ENCODE measurements at places on chromosomes 6 and 20. TPM values are rescaled to one million over a fixed set of nuclear protein-coding genes. Genes with fewer than 3 reads are reported as not detected.

- no peak overlapping the region for H3K27ac ChIP-seq
- no peaks in the 10 kb centered on the region for H3K36me3 ChIP-seq
These were observed 165.4 kb downstream of the CDH26 start for GRCh38 chr20:60123652-60124051.

- peaks cover 39% of the 10 kb centered on the region for H3K4me1 ChIP-seq
- H3K4me3 ChIP-seq = peak overlapping the region; percentile 61
- H3K36me3 ChIP-seq = no peaks in the 10 kb centered on the region
- H3K27ac ChIP-seq = peak overlapping the region; percentile 98
- no peak for DNase-seq
- H3K27me3 ChIP-seq = no peaks in the 10 kb centered on the region
These were observed 113.9 kb upstream of the ZNF217 start for GRCh38 chr20:53707371-53708055.

- no peak overlapping the region for H3K27ac ChIP-seq
- H3K4me3 ChIP-seq = no peak overlapping the region
- peaks cover 37% of the 10 kb centered on the region for H3K36me3 ChIP-seq
- DNase-seq = no peak
These were observed 16.4 kb downstream of the MANBAL start for GRCh38 chr20:37305839-37306238.

DNA sequence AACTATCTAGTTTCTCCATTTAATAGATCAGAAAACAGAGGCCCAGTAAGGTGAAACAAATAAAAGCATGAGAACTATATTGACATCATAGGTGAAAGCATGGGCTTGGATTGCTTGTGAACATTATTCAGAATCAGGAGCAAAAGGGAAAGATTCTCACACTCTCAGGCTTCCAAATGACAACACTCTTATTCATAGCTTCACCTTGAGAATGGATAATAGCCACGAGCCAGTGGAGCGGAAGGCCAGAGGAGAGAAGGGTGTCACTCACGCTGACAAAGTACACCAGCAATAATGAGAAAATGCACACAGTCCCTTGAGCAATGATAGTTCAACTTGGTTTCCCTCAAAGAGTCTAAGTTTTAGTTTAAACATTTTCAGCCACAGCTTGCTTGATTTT is 339.0 kb downstream of the TPBG start:
- H3K4me3 ChIP-seq = no peak overlapping the region
- H3K27ac ChIP-seq = no peak overlapping the region
- H3K27me3 ChIP-seq = no peaks in the 10 kb centered on the region

RAD21L1 gene
- not detected for total RNA-seq

RNF39 gene
- total RNA-seq = not detected

CST2 gene
- total RNA-seq = not detected

GRCh38 chr6:142886431-142887170 is 58.4 kb downstream of the HIVEP2 start:
- DNase-seq = no peak
- H3K27ac ChIP-seq = peak overlapping the region; percentile 75
- H3K4me3 ChIP-seq = peak overlapping the region; percentile 21
- H3K36me3 ChIP-seq = peaks cover 23% of the 10 kb centered on the region

- H3K36me3 ChIP-seq = no peaks in the 10 kb centered on the region
- H3K4me3 ChIP-seq = no peak overlapping the region
- no peaks in the 10 kb centered on the region for H3K27me3 ChIP-seq
- no peak overlapping the region for H3K27ac ChIP-seq
- DNase-seq = no peak
- H3K4me1 ChIP-seq = no peaks in the 10 kb centered on the region
These were observed 440.2 kb downstream of the TBC1D32 start for GRCh38 chr6:120894077-120894476.

DNA sequence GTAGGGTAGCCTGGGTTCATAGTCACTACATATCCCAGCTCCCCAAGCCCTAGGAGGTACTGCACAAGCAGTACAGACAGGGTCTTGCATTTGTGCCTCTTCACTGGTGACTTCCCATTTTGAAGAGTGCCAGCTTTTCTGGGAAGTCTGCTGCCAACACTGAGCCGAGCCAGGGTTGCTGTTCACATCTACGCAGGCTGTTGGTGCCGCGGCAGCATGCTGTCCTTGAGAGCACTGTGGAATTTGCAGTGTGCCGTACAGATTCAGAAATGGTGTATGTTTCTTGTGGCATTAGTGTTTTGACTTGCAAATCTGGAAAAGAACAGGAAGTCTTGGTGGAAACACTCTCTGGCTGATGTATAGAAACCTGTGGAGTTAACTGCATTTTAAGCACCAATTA is 67.5 kb downstream of the JARID2 start:
- H3K27ac ChIP-seq = peak overlapping the region; percentile 46
- DNase-seq = no peak
- H3K4me1 ChIP-seq = peaks cover 93% of the 10 kb centered on the region
- peaks cover 29% of the 10 kb centered on the region for H3K36me3 ChIP-seq

BMP7 gene
- 0.12 TPM for total RNA-seq

- H3K27me3 ChIP-seq = peaks cover 29% of the 10 kb centered on the region
- peaks cover 7% of the 10 kb centered on the region for H3K4me1 ChIP-seq
- H3K4me3 ChIP-seq = peak overlapping the region; percentile 95
- H3K27ac ChIP-seq = peak overlapping the region; percentile 93
- peak; percentile 52 for DNase-seq
These were observed 70.7 kb upstream of the PRSS16 start for GRCh38 chr6:27176523-27177484.

- peaks cover 29% of the 10 kb centered on the region for H3K36me3 ChIP-seq
- DNase-seq = no peak
- H3K27me3 ChIP-seq = no peaks in the 10 kb centered on the region
- H3K27ac ChIP-seq = no peak overlapping the region
These were observed 94.2 kb downstream of the UTRN start for GRCh38 chr6:144379356-144379755.

DNA sequence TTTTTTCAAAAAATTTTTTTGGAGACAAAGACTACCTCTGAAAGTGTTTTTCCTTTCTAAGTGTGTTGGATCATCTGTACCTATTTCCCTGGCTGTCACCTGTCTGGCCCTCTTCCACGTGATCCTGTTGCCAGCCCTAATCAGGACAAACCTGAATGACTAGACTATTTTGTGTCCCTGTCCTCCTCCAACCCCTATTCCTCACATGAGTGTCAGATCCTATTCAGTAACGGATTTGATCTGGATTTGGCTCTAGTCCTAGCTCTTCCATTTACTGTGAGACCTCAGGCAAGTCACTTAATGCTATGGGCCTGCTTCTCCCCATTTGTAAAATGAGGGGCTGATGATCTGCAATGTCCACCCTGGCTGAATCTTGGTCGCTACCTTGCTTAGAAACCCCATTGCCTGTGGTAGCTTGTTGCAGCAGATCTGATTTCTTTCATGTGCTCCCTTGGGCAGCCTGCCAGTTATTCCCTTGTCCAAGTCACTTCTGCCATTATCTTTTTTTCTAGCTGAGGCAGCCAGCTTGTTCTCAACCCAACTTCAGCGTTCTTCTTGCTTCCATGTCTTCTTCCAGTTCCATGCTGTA is 4.8 kb downstream of the PHF20 start:
- H3K27me3 ChIP-seq = no peaks in the 10 kb centered on the region
- no peak overlapping the region for H3K4me3 ChIP-seq
- H3K27ac ChIP-seq = peak overlapping the region; percentile 6
- H3K36me3 ChIP-seq = peaks cover 27% of the 10 kb centered on the region
- DNase-seq = no peak

TFAP2C gene
- not detected for total RNA-seq

DNA sequence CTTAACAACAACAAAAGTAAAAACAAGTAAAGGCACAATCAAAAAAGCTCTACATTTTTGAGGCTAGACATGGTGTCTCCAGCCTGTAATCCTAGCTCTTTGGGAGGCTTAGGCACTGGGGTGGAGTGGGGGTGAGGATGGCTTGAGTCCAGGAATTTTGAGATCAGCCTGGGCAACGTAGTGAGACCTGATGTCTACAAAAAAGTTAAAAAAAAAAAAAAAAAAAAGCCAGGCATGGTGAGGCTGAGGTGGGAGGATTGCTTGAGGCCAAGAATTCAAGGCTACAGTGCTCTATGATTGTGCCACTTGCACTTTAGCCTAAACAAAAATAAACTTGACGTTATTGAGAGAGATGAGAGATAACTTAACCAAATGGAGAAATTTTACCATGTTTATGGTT is 60.1 kb downstream of the QKI start:
- no peak overlapping the region for H3K4me3 ChIP-seq
- DNase-seq = no peak
- peaks cover 5% of the 10 kb centered on the region for H3K4me1 ChIP-seq

PTCHD4 gene
- not detected for total RNA-seq

GRCh38 chr6:4459996-4460395 is 316.2 kb upstream of the CDYL start:
- H3K36me3 ChIP-seq = no peaks in the 10 kb centered on the region
- H3K27me3 ChIP-seq = peaks cover 2% of the 10 kb centered on the region
- DNase-seq = no peak
- no peak overlapping the region for H3K4me3 ChIP-seq
- H3K4me1 ChIP-seq = no peaks in the 10 kb centered on the region
- H3K27ac ChIP-seq = no peak overlapping the region

- H3K4me1 ChIP-seq = no peaks in the 10 kb centered on the region
- DNase-seq = no peak
- no peak overlapping the region for H3K27ac ChIP-seq
- no peaks in the 10 kb centered on the region for H3K27me3 ChIP-seq
- H3K4me3 ChIP-seq = no peak overlapping the region
- H3K36me3 ChIP-seq = no peaks in the 10 kb centered on the region
These were observed 119.2 kb downstream of the TINAG start for GRCh38 chr6:54427396-54427937.

- H3K4me1 ChIP-seq = peaks cover 16% of the 10 kb centered on the region
- DNase-seq = no peak
These were observed 40.7 kb upstream of the UBR2 start for GRCh38 chr6:42522942-42523814.

- no peak for DNase-seq
- no peak overlapping the region for H3K4me3 ChIP-seq
- H3K4me1 ChIP-seq = peaks cover 41% of the 10 kb centered on the region
- H3K27me3 ChIP-seq = no peaks in the 10 kb centered on the region
- H3K36me3 ChIP-seq = peaks cover 42% of the 10 kb centered on the region
These were observed 5.5 kb downstream of the ITCH start for GRCh38 chr20:34368547-34368946.

- H3K4me3 ChIP-seq = no peak overlapping the region
- DNase-seq = no peak
- H3K27ac ChIP-seq = no peak overlapping the region
- no peaks in the 10 kb centered on the region for H3K4me1 ChIP-seq
- H3K36me3 ChIP-seq = no peaks in the 10 kb centered on the region
These were observed 21.4 kb downstream of the PCSK2 start for GRCh38 chr20:17248224-17248623.

DNA sequence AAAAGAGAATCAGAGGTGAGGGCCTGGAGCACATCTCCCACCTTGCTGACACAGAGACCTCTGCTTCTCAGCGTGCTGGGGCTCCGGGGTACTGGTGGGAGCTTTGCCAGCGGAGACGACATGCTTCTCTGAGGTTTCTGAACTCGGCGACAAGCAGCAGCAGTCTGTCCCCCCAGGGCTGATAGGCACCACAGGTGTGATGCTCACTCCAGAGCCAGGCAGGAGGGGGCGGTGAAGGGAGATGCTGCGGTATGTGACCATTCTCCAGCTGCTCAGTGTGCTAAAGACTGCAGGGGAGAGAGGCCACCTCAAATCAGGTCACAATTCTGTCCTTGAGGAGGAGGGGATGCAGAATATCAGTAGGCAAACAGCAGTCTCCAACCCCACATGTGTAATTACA is 219.9 kb downstream of the ALDH8A1 start:
- no peaks in the 10 kb centered on the region for H3K4me1 ChIP-seq
- no peak for DNase-seq
- peaks cover 34% of the 10 kb centered on the region for H3K27me3 ChIP-seq
- H3K27ac ChIP-seq = no peak overlapping the region

WFDC12 gene
- not detected for total RNA-seq

- no peaks in the 10 kb centered on the region for H3K27me3 ChIP-seq
- H3K4me1 ChIP-seq = no peaks in the 10 kb centered on the region
- DNase-seq = no peak
- no peak overlapping the region for H3K27ac ChIP-seq
- no peaks in the 10 kb centered on the region for H3K36me3 ChIP-seq
These were observed 567.4 kb downstream of the C6orf118 start for GRCh38 chr6:164741938-164742451.

GRCh38 chr20:3082306-3082951 is 2.1 kb downstream of the AVP start:
- H3K27me3 ChIP-seq = peaks cover 55% of the 10 kb centered on the region
- no peak for DNase-seq
- no peak overlapping the region for H3K4me3 ChIP-seq
- peaks cover 12% of the 10 kb centered on the region for H3K4me1 ChIP-seq

GRCh38 chr6:165721356-165721755 is 58.3 kb upstream of the PDE10A start:
- H3K4me1 ChIP-seq = no peaks in the 10 kb centered on the region
- H3K4me3 ChIP-seq = no peak overlapping the region
- no peak for DNase-seq
- H3K27me3 ChIP-seq = no peaks in the 10 kb centered on the region
- H3K36me3 ChIP-seq = no peaks in the 10 kb centered on the region
- no peak overlapping the region for H3K27ac ChIP-seq

TFAP2D gene
- not detected for total RNA-seq

DNA sequence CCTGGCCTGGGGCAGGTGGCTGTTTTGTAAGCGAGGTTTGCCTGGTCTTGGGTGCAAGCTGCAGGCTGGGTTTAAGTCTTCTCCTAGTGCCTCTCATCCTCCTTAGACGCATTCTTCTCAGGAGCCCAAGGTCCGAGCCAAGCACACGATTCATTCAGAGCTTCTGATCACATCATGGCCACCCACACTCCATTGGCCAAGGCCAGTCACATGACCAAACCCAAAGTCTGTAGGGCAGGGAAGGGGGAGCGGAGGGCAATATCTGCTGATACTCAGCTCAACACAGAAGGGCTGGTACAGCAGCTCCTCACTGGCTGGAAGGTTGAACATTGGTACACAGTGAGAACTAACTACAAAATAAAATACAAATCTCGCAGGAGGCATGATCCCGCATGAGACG is 177.2 kb upstream of the AFDN start:
- no peak overlapping the region for H3K27ac ChIP-seq
- no peak for DNase-seq
- H3K4me3 ChIP-seq = no peak overlapping the region
- H3K36me3 ChIP-seq = no peaks in the 10 kb centered on the region
- no peaks in the 10 kb centered on the region for H3K4me1 ChIP-seq

C6orf58 gene
- total RNA-seq = 0.16 TPM

GRCh38 chr6:148358196-148358785 is 15.7 kb downstream of the SASH1 start:
- H3K4me1 ChIP-seq = no peaks in the 10 kb centered on the region
- H3K36me3 ChIP-seq = no peaks in the 10 kb centered on the region
- H3K4me3 ChIP-seq = no peak overlapping the region
- no peak for DNase-seq
- H3K27ac ChIP-seq = no peak overlapping the region

TREM1 gene
- not detected for total RNA-seq

DNA sequence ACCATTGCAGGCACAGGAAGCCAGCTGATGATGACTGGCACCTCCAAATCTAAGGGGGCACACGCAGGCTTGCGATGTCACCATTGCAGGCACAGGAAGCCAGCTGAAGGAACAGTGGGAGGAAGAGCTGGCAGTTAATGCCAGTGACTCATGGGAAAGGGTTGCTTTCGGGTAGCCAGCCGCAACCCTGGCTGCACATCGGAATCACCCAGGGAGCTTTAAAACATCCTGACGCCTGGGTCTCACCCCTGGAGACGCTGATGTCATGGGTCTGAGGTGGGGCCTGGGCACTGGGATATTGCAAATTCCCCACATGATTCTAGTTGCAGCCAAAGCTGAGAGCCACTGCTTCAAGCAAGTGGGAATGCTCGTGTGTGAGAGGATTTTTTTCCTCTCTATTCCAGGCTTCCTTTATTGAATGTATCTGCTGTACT is 16.1 kb upstream of the CCN6 start:
- H3K36me3 ChIP-seq = peaks cover 3% of the 10 kb centered on the region
- no peak overlapping the region for H3K4me3 ChIP-seq
- no peak overlapping the region for H3K27ac ChIP-seq
- H3K27me3 ChIP-seq = no peaks in the 10 kb centered on the region
- peaks cover 71% of the 10 kb centered on the region for H3K4me1 ChIP-seq
- no peak for DNase-seq

ENTPD6 gene
- total RNA-seq = 43.5 TPM

CYP21A2 gene
- 0.36 TPM for total RNA-seq

All from activated T-helper 1 cell treated with anti-CD3 and anti-CD28 coated beads, Interleukin-12 subunit alpha, Interleukin-12 subunit beta, Interleukin-2, Interleukin-4 antibody, amounts not matched to agents 30 ng/mL and 10 ng/mL and 1 ng/mL, durations not matched to agents 14 hours and 24 hours and 36 hours (primary cell).